ENCODE measurements at places on chromosomes 13 and 19.

- DNase-seq: peak; percentile 88
Observed at GRCh38 chr19:41951686-41952172, 7.4 kb downstream of the RABAC1 start.

DNA sequence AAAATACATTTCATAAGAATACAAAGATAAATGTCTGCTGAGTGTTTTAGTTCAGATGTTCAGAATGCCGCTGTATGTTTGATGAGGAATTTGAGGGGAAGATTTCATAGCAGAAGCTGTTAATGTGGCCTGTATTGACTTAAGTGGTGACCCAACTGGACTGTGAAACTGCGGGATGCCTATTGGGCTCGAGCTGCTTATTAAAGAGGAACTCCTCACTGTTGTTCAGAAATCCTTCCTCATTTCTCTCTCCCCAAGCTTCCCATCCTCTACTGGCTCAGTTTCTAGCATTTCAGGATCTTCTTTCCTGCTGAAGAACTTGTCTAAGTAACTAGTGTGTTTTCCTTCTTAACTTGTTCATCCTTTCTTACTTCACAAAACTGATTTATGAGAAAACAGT is 20.4 kb downstream of the DGKH start:
- DNase-seq: no peak

- DNase-seq: no peak
Observed at GRCh38 chr19:2252055-2252796, 3.1 kb downstream of the AMH start.

DNA sequence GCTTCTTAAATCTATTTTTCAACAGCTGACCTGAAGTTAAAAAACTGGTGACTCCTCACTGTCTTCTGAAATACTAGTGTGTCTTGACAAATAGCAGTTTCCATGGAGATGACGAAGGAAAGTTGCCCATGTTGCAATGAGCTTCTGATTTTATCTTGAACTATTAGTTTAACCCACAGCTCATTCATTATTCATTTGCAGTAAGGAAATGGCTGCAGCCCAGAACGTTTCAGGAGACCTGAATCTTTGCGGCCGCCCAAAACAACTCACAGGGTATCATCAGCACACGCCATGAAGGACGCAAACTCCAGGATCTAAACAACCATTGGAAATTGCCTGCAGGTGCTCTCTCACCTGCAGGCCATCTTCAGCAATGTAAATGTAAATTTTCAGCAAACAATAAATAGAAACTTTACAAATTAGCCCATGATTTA is 142.5 kb downstream of the DCLK1 start:
- DNase-seq: no peak

GRCh38 chr19:10553087-10553667 is 9.5 kb downstream of the ATG4D start:
- DNase-seq: no peak

GRCh38 chr13:100484702-100485101 is 103.9 kb downstream of the GGACT start:
- DNase-seq: no peak

DNA sequence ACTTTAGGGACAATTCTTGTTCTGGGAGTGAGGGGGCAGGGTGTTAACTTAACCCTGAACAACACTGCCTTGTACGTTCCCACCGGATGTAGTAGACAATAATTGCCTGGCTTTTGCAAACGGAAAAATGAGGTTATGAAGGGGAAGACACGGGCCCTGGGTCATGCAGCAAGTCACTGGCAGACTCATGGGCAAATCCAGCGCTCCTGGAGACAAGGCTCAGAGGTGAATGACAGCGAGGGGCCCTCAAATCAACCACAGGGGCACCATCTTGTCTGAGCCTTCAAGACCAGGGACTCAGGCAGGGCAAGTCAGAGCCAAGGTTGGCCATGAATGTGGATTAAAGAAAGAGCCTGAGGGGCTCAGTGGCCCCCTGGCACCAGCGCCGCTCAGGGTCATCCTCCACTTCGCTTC is 2.8 kb downstream of the RASA3 start:
- DNase-seq: no peak

GRCh38 chr19:55579766-55580621 is 654 bp downstream of the ZNF579 start:
- DNase-seq: peak; percentile 20

DNA sequence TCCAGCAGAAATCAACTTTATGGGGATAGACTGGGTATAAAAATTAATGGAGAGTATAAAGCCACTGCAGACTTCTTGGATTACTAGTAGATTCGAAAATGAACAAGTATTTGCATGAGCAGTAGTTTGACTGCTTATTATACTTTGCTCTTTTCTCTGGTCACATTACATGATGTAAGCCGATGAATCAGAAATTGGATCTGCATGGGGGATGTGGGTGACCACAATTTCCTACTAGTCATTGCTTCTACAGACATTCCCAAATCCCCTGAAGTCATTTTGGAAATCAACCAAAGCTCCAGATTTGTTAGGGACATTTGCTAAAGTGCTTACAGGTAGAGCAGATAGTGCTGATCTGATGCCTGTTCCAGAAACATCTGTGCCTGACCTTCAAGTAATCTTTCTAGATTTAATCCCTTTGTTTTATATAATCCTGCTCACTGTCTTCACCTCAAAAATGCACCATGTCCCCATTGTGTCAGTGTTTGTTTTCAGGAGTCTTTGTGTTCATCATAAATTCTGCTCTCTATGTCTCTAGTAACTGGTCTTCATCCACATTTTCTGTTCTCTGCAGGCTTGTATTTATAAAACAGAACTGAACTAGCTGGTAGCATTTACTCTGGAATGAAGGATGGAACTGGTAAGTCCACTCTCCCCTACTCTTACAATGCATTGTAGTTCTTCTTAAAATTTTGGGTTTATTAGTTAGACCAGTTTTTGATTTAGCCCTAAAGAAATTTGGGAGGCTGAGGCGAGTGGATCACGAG is 201.5 kb upstream of the CSNK1A1L start:
- DNase-seq: peak; percentile 35

GRCh38 chr13:97627566-97627965 is 193.6 kb downstream of the RAP2A start:
- peak; percentile 30 for DNase-seq

GRCh38 chr13:67857581-67858310 is 627.6 kb upstream of the PCDH9 start:
- no peak for DNase-seq

- DNase-seq: peak; percentile 65
Observed at GRCh38 chr19:4581666-4582553, 22.4 kb upstream of the SEMA6B start.

DNA sequence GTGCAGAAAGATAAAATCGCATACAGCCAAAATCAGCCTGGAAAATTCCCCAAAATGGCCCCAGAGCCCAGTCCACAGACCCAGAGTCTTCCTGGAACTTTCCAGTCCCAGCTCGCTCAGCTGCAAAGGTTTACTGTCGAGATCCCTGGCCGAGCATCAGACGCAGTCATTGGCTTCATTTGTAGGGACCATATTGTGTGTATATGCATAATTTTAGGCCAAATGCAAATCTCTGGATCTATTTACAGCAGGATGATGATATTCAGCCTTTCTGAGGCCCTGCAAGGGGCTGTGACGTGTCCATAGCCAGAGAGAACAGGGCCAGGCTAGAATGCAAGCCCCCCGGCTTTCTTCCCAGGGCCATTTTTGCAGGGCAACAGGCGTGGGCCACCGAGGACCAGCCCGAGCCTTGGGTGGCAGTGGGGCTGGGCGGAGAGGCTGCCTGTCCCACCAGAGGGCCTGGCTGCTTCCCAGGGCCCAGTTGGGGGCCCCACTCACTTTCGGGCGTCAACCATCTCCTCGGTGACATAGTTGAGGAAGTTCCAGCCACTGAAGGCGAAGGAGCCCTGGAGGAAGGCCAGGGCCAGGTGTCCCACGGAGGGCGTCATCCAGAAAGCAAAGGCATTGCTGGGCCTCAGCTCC is 13.7 kb downstream of the SLC7A10 start:
- no peak for DNase-seq
